Stimulated activated CD4-positive, alpha-beta T cell treated with anti-CD3 and anti-CD28 coated beads, TNF-alpha, amount 100 ng/mL, for 1 hour (primary cell): ENCODE measurements at places on chromosomes 12 and 14.

GRCh38 chr12:4283512-4284255 lies 10.1 kb downstream of the CCND2 start:
- DNase-seq, result no peak

- no peak for DNase-seq
Measured at GRCh38 chr12:50174971-50175715, 8.0 kb upstream of the CERS5 start.

- peak; percentile 22 for DNase-seq
Measured at GRCh38 chr12:104485651-104486362, 29.1 kb downstream of the CHST11 start.

GRCh38 chr14:51862860-51863259 lies 2.4 kb downstream of the GNG2 start:
- no peak for DNase-seq

GRCh38 chr14:99519347-99519881 lies 38.2 kb downstream of the CCNK start:
- no peak for DNase-seq

- no peak for DNase-seq
Measured at GRCh38 chr12:109053382-109054123, 1.2 kb downstream of the USP30 start.
